Left lobe of liver (tissue), 2 donors: ENCODE measurements at places on chromosomes 5 and 9.

- no peak for DNase-seq
Measured at GRCh38 chr5:103951776-103952175, 389.2 kb upstream of the NUDT12 start.

DNA sequence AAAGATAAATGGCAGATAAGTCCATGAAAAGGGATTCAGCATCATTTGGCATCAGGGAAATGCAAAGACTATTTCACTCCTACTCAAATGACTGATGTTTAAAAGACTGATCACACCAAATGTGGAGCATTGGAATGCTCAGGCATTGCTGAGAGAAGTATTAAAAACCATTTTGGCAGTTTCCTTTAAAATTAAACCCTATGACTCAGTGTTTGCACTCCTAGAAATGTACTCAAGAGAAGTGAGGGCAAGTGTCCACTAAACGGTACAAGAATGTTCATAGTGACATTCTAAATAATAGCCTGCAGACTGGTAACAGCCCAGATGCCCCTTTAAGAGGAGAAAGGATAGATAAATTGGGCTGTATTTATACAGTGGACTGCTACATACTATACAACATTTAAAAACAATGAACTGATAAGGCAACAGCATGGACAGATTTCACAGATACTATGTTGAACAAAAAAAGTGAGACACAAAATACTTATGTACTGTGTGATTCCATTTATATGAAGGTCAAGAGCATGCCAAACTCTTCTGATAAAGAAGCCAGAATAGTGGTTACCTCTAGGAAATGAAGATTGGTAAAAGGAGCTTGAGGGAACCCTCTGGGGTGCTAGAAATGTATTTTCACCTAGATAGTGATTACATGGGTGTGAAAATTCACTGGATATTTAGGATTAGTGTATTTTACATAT is 24.6 kb downstream of the APC start:
- DNase-seq, result no peak

DNA sequence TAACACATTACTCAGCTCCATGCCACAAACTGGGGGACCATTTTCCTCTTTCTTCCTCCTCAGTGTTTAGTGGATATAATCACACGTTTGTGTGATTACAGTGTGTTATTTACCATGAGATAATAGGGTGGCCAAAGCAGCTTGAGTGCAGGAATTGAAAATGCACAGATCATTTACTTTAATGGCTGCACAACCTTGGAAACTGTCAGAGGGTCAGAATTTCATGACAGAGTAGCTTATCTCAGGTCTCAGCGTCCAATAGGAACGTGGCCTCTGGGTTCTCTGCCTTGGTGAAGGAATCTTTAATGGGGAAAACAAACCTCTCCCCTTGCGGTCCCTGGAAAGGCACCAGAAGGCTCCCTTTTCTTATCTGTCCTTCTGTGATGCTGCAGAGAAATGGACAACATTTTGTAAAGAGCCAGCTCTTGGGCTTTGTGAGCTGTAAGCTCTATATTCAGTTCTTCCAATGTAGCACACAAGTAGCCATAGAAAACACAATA is 87.4 kb upstream of the CD180 start:
- no peak for DNase-seq

- DNase-seq, result no peak
Measured at GRCh38 chr5:141692919-141693725, 11.1 kb upstream of the ARAP3 start.

DNA sequence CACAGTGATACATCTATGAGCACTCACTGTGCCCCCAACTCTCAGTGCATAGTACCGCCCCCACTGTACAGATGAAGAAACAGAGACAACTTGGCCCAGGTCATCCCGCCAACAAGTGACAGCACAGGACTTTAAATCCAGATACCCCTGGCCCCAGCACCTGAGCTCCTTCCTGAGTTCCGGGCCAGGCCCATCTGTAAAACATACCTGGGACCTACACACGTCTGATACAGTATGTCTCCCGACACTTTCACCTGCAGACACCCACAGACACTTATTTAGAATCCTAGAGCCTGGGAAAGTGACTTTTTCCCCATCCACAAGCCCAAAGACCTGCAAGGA is 60.8 kb upstream of the SLC25A51 start:
- no peak for DNase-seq
